Motor neuron (in vitro differentiated cells): ENCODE measurements at places on chromosomes 12 and 14.

- peak; percentile 98 for ATAC-seq
Observed at GRCh38 chr14:52131640-52132320, 62.9 kb upstream of the NID2 start.

DNA sequence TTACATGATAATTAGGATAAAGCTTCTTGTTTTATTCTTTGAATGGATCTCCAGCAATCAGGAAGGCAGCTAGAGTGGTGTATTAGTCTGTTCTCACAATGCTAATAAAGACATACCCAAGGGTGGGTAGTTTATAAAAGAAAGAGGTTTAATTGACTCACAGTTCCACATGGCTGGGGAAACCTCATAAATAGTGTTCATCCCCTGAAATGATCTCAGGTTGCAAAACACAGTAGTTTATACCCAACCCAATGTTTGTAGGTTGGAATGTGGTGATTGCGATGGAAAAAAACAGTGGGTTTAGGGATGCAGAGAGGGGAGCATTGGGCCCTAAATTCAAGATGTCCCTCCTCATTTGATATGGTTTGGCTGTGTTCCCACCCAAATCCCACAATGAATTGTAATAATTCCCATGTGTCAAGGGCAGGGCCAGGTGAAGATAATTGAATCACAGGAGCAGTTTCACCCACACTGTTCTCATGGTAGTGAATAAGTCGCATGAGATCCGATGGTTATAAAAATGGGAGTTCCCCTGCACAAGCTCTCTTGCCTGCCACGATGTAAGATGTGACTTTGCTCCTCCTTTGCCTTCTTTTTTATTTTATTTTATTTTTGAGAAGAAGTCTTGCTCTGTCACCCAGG is 11.5 kb downstream of the MUCL1 start:
- ATAC-seq, result no peak

DNA sequence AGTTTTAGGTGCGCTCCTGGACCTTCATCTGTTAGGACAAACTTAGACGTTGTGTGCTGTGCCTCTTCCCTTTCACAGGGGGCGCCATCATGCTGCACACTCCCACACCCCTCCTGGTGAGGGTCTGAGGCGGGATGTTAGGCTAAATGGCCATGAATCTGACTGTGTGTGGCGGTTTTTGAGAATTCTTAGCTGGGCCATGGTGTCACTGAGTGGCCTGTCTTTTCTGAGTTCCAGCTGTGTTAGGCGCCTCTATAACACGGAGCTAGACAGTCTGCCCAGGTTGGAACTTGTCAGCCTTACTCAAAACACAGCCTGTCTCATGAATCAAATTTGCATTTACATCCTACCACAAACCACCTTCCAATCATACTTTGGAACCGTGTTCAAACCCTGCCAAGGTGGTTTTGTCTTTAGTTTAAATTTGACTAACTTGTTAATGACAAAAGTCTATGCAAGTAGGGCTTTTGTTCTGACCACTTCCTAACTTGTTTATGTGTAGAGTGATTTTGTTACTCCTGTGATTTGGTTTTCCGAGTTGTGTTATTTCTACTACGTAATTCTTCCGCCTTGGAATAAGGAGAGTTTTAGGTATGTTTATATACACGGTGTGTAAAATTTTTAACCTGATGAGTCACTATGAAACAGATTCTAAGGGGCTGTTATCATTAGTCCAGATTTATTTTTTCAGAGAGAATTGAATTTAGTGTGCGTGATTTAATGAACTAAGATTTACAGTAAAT is 19.6 kb downstream of the ACVR1B start:
- peak; percentile 33 for ATAC-seq

- ATAC-seq, result peak; percentile 34
Observed at GRCh38 chr14:61695695-61696527, 598 bp downstream of the HIF1A start.

GRCh38 chr12:8455271-8455670 is 491 bp upstream of the CLEC6A start:
- ATAC-seq, result no peak

DNA sequence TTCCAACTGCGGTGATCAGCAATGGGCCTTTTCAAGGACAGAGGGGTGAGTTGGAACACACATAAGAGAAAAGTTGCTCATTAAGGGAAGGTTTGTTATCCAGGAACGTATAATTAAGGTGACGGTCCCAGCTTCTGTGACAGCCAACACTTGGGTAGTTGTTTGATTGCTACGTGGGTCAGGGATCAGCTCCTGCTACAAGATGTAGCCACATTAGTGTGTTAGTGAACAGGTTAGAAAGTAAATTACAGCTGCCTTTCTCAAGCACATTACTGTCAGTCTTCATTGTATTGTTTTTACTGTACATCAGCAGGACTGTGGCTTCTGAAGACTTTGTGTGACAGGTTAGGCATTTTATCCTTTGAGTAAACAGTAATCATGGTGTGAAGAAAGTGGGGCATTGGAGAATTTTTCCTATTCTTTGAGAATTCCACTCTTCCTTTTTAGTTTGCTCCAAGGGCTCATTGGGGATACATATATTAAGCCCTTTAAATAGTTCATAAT is 230.5 kb downstream of the EGLN3 start:
- no peak for ATAC-seq

DNA sequence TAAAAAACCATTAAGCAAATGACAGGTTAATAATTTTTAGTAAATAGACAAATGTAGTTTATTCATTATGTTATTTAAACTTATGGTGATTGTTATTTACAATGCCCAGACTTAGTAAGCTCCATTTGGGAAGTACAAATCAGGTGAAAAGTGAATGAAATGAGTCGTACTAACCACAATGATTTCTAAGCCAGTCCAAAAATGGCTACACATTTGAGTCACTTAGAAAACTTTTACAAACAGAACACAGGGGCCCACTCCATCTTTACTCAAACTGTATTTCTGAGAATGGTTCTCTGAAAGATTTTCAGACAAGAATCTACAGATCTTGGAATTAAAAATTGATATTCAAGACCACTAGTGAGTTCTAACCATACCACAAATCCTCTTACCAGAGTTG is 653.3 kb upstream of the MIS18BP1 start:
- ATAC-seq, result no peak

- ATAC-seq, result no peak
Observed at GRCh38 chr14:99401621-99402284, 78.9 kb downstream of the SETD3 start.
